ENCODE measurements at places on chromosomes 2 and 18.

- DNase-seq = no peak
These were observed 100.9 kb downstream of the ARL4C start for GRCh38 chr2:234395891-234396420.

DNA sequence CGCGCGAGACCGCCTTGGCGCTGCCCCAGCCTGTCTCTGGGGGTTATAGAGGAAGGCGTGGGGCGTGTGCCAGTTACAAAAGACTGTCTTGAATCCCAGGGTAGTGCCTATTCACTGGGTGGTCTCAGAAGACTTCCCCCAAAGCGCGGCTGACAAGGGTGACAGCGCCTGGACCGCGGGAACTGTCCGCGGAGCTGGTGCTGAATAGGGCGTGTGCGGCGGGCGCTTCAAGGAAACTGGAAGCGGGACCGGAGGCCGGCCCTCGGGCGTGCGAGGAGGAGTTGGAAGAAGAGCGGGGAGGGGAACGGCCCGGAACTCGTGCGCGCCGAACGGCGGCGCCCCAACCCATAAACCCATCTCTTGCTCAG, 2.3 kb downstream of the EGR4 start:
- DNase-seq = no peak

GRCh38 chr2:212157012-212157411, 381.6 kb downstream of the ERBB4 start:
- DNase-seq = no peak

DNA sequence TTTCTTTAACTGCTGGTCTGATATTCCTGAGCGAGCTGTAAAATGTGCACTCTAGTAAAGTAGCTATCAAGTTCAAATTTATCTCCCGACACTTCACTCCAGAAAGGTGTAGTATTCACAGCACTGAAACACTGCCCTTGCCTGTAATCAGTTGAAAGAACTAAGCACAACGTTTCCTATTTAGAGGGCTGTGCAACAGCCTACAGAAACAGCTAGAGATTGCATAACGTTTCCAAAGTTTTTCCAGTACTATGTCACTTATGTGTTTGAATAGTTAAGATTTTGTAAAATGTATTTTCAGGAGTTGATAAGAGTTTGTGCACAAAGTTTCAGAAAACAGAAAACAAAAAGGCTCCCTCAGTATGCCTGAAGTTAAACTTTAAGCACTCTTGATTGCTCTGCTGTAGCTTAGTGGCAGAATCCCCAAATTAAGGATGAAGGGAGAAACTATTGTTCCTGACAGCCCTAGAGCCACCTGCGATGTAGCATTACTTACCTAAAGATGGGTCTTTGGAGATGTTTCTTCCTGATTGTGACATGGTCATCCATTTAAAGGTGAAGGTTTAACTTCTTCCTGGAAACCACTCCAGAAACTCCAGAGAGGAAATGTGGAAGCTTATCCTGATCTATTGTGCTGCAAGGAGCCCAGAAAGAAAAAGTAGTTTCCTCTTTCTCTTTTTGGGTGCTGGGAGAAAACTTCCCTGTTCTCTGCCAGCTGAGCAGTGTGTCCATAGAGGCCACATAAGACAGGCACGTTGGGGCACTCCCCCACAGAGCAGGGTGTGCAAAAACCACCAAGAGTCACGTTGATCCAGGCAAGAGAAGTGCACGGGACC, 536 bp downstream of the PDE1A start:
- DNase-seq = no peak

DNA sequence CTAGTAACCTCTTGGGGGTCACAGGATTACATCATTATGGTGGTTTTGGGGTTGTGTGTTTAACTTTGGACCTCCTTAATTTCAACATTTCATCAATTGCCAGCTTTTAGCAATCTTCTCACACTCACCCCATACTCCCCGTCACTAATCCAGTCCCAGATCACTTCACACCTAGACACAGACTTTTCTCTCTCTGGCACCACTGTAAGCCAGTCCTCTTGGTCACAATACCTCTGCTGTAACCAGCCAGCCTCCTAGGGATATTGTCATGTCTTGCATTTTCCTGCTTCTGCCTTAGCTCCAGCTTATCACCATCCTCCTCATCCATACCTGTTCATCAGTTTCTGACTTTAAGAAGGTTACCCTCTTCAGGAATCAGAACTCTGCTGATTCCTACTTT, 1.6 kb upstream of the STK17B start:
- DNase-seq = no peak

GRCh38 chr2:23700627-23701026, 226.3 kb downstream of the ATAD2B start:
- DNase-seq = no peak

- no peak for DNase-seq
These were observed 304.1 kb upstream of the FAM98A start for GRCh38 chr2:33903215-33903614.

DNA sequence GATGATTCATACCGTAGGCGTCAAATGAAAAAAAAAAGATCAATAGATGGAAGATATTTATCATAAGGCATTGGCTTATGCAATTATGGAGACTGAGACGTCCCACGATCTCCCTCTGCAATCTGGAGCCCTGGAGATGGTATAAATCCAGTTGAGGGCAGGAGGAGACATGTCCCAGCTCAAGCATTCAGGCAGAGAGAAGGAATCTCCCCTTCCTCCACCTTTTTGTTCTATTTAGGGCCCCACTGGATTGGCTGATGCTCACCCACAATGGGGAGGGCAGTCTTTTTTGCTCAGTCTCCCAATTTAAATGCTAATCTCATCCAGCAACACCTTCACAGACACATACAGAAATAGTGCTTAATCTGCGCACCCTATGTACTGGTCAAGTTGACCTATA, 18.0 kb upstream of the OLA1 start:
- DNase-seq = no peak

DNA sequence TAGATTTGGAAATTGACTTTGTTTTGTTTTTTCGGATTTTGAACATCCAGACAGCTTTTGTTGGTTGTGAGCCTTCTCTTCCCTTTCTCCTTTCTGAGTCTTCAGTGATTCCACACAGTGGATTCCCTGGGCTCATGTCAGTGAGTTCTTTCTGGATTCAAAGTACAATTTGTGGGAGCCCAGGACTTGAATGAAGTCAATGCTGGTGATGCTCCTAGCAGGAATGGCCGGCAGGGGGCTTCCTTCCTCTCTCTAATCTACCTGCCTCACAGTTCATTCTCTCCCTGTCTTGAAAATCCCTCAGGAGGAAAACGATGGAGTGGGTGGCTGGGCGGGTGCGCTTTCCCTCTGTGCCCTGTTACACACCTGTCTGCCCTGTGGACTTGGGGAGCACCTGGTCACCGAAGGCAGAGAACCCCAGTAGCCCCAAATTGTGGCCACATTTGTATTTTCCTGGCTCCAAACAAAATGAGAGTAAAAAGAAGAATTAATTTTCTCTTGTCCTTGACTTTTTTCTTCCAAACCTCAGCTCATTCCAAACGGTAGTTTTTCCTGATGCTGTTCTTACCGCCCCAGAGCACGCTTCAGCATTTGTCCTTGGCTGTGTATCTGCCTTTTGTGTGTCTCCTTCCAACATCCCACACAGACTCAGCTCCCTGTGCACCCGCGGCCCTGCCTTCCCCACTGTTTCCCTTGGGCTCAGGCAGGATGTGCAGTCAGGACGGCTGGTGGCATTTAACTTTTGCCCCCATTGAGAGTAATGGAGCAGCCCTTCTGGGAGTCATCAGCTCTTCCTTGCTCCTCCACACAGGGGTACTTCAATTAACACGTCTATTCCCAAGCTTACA, 86.6 kb downstream of the MARCO start:
- no peak for DNase-seq

- DNase-seq = no peak
These were observed 20.5 kb downstream of the APLF start for GRCh38 chr2:68487773-68488355.

DNA sequence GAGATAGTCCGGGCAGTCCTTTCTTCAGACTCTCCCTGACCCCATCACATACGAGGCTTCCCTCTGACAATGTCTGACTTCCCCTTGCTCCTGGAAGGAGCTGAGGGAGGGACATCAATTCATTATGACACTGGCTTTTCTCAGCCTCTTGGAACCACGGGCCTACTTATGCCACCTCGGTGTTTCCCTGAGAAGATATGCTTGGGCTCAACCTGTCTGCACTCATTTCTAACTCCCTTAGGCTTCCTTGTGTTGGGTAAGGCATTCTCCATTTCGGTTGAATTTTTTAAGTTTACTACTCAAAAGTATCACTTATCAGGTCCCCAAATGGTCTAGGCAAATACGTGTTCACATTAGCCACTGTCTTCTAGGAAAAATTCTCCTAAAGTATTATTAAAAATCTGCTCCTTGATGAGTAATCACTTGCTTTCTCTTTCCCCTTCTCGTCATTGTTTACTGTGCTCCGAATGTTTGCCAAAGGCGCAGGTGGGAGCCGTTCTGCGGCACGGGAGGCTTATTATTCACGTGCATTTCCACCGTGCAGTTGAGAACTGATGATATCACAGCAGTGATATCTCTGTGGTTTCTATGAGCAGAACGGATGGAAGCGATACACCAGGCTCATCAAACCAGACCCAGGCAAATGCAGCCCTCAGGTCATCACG, 33.1 kb downstream of the ARL4C start:
- DNase-seq = peak; percentile 40

DNA sequence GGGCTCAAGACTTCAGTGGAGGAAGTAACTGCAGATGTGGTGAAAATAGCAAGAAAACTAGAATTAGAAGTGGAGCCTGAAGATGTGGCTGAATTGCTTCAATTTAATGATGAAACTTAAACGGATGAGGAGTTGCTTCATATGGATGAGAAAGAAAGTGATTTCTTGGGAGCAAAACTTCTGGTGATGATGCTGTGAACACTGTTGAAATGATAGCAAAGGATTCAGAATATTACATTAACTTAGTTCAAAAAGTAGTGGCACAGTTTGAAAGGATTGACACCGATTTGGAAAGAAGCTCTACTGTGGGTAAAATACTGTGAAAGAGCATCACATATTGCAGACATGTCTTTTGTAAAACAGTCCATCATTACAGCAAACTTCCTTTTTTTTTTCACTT, 638.0 kb downstream of the NYAP2 start:
- no peak for DNase-seq

GRCh38 chr2:144151851-144152250, 368.1 kb downstream of the ZEB2 start:
- no peak for DNase-seq

GRCh38 chr2:240645346-240645745, 20.1 kb downstream of the GPR35 start:
- no peak for DNase-seq

GRCh38 chr2:134190807-134191203, 63.1 kb upstream of the MGAT5 start:
- no peak for DNase-seq

DNA sequence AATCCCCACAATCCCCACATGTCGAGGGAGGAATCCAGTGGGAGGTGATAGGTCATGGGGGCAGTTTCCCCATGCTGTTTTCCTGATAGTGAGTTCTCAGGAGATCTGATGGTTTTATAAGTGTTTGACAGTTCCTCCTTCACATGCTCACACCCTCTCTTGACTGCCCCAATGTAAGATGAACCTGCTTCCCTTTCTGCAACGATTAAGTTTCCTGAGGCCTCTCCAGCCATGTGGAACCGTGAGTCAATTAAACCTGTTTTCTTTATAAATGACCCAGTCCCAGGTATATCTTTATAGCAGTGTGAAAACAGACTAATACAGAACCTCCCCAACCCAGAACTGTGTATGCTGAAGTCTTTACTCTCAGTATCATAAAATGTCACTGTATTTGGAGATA, 289.5 kb upstream of the MMADHC start:
- no peak for DNase-seq

GRCh38 chr2:207136874-207137273, 28.9 kb downstream of the KLF7 start:
- DNase-seq = no peak

DNA sequence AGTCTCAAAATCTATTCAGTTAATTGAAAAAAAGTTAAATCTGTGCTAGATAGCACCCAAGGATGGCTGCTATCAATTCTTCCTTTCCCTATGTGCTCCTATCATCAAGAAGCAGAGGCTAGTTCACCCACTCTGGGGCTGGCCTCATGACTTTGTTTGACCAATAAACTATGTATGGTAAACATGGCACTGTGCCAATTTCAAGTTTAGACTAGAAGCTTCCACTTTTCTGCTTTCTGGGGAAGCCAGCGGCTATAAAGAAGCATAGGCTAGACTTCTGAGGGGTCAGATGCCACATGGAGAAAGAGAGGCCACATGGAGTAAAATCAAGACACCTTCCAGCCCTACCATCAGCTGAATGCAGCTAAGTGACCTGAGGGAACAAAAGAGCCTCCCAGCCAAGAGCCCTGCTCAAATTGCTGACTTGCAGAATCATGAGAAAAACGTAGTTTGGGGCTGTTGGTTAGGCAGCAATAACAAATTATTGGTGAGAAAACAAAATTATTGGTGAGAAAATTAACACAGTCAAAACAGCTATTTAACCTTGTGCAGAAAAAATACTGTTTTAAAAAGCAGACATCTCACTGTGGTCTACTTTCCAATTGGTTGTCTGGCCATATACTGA, 86.5 kb upstream of the SLC14A2 start:
- DNase-seq = no peak

GRCh38 chr2:222318712-222319585, 20.2 kb upstream of the PAX3 start:
- DNase-seq = no peak

DNA sequence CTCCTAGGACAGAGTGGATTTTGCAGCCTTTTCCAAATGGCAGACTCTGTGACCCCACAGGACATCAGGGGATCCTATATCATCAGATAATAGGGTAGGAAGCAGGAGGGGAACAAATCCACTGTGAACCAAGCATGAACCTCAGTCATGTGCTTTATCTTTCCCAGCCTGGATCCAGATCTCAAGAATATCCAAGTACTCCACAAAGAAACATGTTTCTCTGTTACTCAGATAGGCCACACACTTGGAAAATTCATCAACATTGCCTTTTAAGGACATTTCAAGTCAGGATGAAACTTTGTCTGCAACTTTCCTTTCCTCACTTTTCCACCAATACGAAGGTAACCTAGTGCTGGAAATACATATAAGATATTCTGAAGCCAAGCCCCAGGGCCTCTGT, 85.8 kb downstream of the RDH14 start:
- no peak for DNase-seq

GRCh38 chr2:81528852-81529480, 1224.4 kb upstream of the LRRTM1 start:
- DNase-seq = no peak

GRCh38 chr2:177660742-177661141, 268.2 kb downstream of the AGPS start:
- DNase-seq = no peak

DNA sequence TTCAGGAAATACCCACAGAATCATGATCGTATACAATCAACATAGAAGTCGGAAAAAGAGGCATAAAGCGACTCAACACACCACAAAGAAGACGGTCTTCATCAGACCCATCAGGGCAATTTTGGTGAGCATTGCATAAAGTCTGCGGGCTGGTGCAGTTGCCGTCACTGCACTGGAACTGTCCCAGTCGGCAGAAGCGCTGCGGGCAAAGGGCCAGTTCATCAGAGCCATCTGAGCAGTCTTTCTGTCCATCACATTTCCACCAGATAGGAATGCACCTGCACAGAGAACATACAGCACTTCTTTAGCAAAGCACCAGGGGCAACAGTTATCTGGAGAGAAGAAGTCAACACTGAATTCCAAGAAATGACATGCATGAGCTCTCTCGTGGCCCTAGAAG, 105.7 kb downstream of the DHRS9 start:
- DNase-seq = no peak

GRCh38 chr2:192035731-192036442, 158.8 kb downstream of the TMEFF2 start:
- DNase-seq = no peak

GRCh38 chr18:23209796-23210195, 74.5 kb downstream of the CABLES1 start:
- no peak for DNase-seq

Measured in activated naive CD8-positive, alpha-beta T cell treated with anti-CD3 and anti-CD28 coated beads, Interleukin-2, amount 50 U/mL, for 16 hours (primary cell).